ENCODE measurements at places on chromosomes 1 and 21.

- DNase-seq = no peak
These were observed 20.5 kb downstream of the SYT6 start for GRCh38 chr1:114133129-114133528.

DNA sequence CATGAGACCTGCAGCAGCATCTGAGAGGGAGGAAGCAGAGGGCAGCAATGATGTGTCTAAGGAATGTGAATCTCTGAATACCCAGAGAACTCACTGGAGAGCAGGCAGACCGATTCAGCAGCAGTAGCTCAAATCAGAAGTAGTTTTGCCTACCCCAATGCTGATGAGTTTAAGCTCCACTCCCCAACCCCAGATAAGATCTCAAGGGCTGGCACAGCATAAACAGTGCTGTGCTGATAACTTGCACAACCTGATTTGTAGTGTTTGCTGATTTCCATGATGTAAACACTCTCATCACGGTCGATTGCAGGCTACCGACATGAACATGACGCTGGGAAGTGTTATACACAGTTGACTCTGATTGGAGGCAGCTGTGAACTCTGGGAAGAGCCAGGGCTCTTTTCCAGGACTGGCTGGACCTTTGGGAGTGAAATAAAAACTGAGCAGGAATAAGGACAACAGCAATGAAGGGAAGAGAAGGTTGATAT lies 11.2 kb upstream of the HMGCS2 start:
- DNase-seq = no peak

GRCh38 chr1:213829780-213830179 lies 158.0 kb upstream of the PROX1 start:
- DNase-seq = peak; percentile 58

DNA sequence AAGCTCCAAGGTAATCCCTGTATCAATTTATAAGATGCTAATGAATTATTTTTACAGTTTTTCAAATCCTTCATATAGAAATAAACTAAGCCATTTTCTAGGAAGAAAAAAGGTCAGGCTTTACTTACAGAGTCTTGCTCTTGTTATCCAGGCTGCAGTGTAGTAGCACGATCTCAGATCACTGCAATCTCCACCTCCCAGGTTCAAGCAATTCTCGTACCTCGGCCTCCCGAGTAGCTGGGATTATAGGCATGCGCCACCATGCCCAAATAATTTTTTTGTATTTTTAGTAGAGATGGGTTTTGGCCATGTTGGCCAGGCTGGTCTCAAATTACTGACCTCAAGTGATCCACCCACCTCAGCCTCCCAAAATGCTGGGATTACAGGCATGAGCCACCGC lies 27.0 kb downstream of the RERE start:
- no peak for DNase-seq

GRCh38 chr1:194161591-194161990 lies 975.2 kb upstream of the B3GALT2 start:
- DNase-seq = no peak

DNA sequence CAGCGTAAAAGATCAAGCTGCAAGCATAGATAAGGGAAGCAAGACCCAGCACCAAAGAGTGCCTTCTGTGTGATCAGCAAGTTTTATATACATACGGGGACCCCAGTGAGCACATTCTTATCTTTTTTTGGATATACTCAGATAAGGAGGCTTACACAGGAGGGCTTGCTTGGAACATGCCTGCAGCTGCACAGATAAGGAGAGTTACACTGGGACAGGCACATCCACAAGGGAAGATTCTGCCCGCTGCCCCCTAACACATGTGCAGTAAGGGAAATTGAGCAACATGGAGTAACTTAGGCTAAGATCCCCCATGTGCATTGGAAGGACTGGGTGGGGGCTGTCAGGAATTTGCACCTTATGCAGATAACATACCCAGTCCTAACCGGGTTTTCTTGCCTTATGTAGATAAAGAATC lies 1334.8 kb downstream of the MRPL39 start:
- DNase-seq = no peak

DNA sequence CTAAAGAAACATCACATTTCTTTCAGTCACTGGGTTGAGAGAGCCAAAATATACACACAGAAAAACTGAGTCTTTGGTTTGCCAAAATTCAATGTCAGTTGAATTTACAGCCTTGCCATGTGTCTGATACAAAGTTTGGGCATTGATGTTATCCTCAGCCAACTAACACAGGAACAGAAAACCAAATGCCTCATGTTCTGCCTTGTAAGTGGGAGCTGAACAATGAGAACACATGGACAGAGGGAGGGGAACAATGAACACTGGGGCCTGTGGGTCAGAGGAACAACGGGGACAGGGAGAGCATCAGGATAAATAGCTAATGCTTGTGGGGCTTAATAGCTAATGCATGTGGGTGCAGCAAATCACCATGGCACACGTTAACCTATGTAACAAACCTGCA lies 39.6 kb upstream of the C21orf91 start:
- DNase-seq = no peak

DNA sequence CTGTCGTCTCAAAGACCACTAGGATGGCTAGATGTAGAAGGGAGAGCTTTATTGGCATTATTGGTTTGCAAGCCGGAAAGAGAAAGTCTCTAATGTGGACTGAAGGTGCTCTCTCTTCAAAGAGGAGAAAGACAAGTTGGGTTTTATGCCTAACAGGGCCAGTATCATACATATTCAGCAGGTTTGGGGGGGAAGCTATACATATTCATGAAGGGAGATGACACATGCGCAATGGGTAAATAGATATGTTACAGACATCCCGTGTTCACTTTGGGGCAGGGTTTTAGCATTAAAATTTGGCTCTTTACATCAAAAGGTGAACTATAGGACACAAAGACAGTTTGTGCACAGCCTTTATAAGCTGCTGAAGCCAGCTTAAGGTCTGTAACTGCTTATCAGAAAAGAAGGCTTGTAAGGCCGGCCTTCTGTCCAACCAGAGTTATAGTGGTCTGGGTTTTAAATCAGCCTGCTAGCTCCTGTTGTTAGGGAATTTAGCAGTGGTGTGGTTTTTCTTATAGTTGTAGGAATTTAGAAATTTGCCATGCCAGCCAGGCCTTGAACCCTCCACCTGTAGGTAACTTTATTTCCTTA lies 46.5 kb upstream of the LRRN2 start:
- peak; percentile 93 for DNase-seq

DNA sequence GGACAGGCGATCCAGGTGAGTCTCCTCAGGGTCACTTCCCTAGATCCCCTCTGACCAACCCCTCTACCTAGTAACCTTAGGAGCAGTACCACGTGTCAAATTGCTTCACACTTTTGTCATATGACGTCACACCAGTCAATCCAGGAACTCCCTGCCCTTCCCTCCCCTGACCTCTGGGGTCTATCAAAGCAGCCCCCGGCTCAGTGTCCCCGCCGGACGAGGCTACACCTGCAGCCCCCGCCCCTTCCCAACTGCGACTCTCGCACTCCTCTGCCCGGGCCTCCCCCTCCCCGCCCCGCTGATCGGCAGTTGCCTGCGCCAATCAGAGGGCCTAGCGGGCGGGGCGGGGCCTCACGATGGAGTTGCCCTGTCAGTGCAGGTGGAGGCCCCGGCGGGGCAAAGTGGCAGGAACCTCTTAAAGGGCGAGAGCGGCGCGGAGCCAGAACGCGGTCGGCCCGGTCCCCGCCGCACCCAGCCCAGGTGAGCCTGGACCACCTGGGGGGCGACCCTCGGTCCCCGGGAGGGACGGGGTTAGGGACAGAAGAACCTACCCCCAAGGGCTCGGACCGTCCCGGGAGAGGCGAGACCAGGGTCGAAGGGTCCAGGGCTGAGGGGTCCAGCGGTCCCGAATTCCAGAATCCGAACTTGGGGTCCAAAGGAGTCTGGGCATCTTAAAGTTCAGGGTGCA lies 27.5 kb upstream of the EPB41 start:
- peak; percentile 91 for DNase-seq

GRCh38 chr1:69320757-69321211 lies 246.9 kb upstream of the LRRC7 start:
- no peak for DNase-seq

GRCh38 chr1:204930155-204930523 lies 59.5 kb downstream of the NFASC start:
- DNase-seq = no peak

DNA sequence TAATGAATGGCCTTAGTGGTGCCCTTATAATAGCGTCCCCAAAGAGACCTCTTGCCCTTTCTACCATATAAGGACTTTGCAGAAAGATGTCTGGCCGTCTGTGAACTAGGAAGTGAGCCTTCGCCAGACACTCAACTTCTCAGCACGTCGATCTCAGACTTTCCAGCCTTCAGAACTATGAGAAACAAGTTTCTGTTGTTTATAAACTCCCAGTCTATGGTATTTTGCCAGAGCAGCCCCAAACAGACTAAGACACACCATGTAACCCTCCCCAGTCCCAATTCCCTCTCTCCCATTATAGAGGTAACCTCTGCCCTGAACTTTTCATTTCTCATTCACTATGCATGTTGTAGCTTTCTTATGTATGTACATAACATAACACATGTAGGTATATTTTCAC lies 55.7 kb downstream of the NID1 start:
- DNase-seq = no peak

- DNase-seq = no peak
These were observed 344.3 kb downstream of the DUSP10 start for GRCh38 chr1:221397606-221398005.

DNA sequence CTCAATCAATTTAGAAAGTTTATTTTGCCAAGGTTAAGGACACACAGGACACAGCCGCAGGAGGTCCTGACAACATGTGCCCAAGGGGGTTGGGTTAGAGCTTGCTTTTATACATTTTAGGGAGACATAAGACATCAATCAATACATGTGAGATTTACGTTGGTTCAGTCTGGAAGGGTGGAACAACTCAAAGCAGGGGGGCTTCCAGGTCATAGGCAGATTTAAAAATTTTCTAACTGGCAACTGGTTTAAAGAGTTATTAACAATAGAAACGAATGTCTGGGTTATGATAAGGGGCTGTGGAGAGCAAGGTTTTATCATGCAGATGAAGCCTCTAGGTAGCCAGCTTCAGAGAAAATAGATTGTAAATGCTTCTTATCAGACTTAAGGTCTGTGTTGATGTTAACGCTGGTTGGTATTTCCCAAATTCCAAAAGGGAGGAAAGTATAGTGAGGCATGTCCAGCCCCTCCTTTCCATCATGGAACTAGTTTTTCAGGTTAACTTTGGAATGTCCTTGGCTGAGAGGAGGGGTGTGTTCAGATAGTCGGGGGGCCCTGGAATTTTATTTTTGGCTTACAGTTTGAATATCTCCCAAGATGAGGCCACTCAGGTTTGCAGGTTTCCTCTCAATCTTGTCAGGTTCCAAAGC lies 31.0 kb upstream of the TGFBR3 start:
- DNase-seq = no peak

DNA sequence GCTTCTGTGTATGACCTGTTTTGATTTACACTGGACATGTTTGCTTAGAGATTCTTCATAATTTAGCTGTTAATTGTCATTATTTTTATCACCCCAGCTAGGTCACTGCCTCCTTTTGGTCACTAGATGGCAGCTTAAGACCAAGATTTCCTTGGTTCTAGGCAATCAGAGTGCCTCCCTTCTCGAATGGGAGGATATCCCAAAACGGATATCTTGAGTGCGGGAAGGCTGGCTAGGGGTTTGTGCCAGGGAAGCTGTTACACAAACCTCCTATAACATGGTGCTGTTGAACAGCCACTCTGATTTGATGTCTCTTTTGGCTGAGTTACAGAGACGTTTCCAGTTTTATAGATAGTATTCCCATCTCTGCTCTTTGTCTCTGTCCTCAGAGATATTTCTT lies 283.5 kb downstream of the S1PR1 start:
- DNase-seq = peak; percentile 75

- DNase-seq = no peak
These were observed 39.7 kb downstream of the C21orf91 start for GRCh38 chr21:17779496-17779895.

DNA sequence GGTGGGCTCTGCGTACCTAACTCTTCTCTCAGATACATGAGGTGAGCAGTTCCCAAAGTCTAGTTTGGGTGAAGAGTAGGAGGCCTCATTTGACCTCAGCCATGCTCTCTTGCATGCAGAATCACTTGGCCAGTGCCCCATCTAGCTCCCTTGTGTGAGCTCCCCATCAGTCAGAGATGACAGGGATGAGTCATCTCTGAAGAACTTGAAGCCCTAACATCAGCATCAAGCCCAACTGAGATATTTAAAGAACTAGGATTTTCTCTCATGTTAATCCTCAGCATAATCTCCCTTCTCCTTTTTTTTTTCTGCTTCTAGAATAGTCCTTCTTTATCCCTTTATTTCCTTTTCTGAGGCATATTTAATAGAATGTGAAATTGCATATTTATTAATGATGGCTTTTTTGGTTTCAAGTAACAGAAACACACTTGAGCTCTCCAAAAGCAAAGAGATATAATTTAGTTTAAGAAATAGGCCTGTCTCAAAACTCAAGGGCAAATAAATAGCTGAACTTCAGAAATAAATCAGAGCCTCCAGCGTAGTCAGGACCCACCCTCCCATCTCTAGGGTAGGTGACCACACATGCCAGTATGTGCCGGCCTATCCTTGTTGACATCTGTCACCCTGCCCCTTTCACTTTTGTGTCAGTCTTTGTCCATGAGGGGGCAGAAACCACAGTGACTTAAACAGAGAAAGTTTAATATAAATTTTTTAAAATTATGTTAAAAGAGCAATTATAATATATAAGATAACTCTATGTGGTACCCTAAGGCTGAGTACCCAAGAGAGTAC lies 112.3 kb downstream of the TSEN15 start:
- DNase-seq = peak; percentile 40

DNA sequence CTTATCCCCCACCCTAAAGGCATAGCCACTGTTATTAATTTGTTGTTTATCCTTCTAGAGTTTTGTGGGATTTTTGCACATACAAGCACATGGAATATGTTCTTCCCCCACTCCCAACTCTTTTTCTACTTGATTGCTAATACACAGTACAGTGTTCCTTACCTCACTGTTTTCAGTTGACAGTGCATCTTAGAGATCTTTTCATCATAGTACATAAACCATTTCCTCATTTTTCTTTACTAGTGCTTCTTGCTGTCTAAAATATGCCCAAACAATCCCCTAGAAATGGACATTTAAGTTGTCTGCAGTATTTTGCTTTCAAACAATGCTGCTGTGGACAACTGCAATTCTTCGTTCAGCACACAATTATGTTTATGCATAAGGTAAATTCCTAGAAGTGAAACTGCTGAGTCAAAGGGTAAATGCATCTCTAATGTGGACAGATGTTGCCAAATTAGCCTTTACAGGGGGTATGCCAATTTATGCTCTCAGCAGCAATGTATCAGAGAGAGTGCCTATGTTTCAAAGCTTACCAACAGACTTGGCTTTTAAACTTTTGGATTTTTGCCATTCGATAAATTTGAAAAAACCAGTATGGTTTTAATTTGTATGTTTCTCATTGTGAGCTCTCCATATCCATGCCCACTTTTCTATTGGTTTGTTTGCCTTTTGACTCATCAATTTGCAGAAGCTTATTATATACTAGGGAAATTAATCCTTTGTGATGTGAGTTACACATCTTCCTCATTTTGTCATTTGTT lies 132.6 kb downstream of the MRPS6 start:
- DNase-seq = peak; percentile 8

DNA sequence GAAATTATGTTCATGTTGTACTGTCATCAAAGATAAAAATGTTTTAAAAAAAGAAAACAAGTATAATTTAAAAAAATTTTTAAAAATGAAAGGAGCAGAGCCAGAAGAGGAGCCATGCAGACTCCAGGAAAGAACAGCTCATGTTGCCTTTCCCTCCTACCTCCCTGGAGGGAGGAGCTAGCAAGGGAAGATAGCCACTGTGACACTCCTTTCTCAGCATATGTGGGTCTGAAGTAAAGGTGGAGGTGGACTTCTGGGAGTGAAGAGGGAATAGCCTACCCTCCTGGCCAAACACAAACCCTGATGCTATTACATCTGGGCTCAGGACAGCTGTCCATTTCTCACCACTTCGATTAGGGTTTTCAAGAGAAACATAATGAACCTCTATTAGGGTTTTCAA lies 54.2 kb downstream of the SLC2A1 start:
- no peak for DNase-seq
